Thymus (tissue), 14 donors: ENCODE measurements at places on chromosomes 7 and 10. TPM values are rescaled to one million over a fixed set of nuclear protein-coding genes. Genes with fewer than 3 reads are reported as not detected.

GRCh38 chr10:37124532-37124931 lies 866 bp upstream of the ANKRD30A start:
- no peaks in the 10 kb centered on the region for H3K4me1 ChIP-seq
- H3K36me3 ChIP-seq, result no peaks in the 10 kb centered on the region
- H3K27ac ChIP-seq, result no peak overlapping the region
- H3K4me3 ChIP-seq, result no peak overlapping the region

GRCh38 chr7:30087371-30087770 lies 47.4 kb upstream of the MTURN start:
- no peaks in the 10 kb centered on the region for H3K27me3 ChIP-seq
- no peak for DNase-seq
- H3K4me3 ChIP-seq, result no peak overlapping the region
- H3K36me3 ChIP-seq, result no peaks in the 10 kb centered on the region
- H3K27ac ChIP-seq, result no peak overlapping the region
- no peaks in the 10 kb centered on the region for H3K4me1 ChIP-seq

The GIMAP6 gene
- total RNA-seq, result 42.4 TPM

DNA sequence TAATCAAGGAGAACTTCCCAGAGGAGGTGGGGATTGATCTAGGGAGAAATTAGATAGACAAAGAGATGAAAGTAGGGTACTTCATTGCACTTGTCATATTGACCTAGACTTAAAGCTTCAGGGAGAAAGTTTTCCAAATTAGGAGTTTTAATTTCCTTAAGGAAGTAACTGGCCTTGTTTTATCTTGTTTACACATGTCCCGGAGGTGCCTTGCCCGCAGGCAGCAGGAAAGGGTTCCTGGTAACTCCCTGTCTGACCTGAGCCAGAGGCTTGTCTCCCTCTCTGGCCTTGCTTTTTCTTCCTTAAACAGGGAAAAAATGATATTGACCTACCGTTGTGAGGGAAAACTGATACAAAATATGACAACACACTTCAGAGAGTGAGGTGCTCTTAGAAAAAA lies 181.6 kb downstream of the EVX1 start:
- no peak for DNase-seq
- H3K4me1 ChIP-seq, result no peaks in the 10 kb centered on the region
- no peak overlapping the region for H3K27ac ChIP-seq

- no peaks in the 10 kb centered on the region for H3K4me1 ChIP-seq
- no peaks in the 10 kb centered on the region for H3K27me3 ChIP-seq
- H3K27ac ChIP-seq, result no peak overlapping the region
- no peak overlapping the region for H3K4me3 ChIP-seq
Observed at GRCh38 chr7:12102126-12102525, 109.0 kb upstream of the TMEM106B start.

The TMEM273 gene
- 10.2 TPM for total RNA-seq

The GPR158 gene
- under 0.01 TPM for total RNA-seq

The ACSM6 gene
- 5.1 TPM for total RNA-seq

The DLX5 gene
- 0.66 TPM for total RNA-seq

DNA sequence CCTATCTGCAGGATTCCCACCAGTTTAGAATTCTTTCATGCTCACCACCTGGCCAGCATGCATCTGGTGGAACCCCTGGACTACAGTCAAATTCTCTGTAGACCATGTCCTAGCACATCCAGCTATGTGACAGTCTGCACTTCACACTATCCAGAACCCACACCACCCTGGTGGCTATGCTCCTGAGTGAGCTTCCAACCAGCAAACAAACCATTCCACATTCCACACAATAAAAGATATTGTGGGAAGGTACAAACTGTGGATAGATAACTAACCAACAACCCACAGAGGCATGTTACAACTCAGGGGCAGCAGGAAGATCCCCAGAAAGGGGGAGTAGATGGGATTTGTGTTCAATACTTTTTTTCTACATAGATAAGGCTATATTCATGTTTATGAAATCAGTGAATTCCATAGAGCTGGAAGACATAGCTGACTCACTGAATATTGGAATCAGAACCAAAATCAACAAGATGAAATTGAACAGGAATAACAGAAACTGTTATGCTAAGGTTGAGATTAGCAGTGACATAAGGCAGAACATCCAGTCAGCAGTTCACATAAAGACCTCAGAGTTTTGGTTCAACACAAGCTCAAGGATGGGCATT lies 72.5 kb downstream of the LRRC17 start:
- no peaks in the 10 kb centered on the region for H3K4me1 ChIP-seq
- H3K36me3 ChIP-seq, result no peaks in the 10 kb centered on the region
- no peaks in the 10 kb centered on the region for H3K27me3 ChIP-seq
- H3K4me3 ChIP-seq, result no peak overlapping the region
- DNase-seq, result no peak

DNA sequence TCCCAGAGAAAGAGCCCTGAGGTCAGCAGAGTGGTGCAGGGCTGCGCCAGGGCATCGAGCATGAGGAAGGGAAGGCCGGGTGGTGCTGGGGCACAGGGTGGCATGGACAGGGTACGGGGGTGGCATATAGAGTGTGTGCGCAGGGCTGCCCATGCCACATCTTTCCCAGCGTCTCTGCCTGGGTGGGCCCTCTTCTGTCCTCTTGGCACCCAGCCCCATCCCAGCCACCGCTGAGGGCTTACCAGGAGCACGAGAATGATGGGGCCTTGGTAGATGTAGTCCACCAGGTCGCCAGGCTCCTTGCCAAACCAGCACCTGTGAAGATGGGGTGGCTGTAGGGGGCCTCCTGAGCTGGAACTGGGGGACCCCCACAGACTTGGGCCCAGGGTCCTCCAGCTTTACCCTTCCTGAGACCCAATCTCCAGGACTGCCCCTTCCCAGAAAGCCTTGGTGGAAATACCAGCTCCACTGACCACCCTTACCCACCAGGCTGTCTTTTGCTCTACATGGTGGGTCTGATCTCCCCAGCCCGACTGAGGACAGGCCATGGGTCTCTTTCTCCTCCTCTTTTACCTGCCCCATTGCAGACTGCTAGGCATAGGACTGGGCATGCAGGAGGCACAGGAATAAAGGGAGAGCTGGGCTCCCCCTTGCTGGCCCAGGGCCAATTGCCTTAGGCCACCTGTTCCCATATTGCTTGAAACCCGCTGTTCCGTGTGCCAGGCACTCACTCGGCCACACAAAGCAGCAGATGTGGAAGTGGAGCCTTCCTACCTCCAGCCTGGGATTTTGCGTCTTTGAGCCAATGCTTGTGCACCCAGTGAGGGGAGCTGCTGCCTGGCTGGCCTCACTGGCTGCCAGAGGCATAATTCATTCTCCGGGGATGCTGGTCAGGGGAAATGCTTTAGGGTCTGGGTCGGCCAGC lies 21.7 kb downstream of the CRHR2 start:
- no peak overlapping the region for H3K27ac ChIP-seq
- no peaks in the 10 kb centered on the region for H3K27me3 ChIP-seq
- no peaks in the 10 kb centered on the region for H3K4me1 ChIP-seq
- H3K36me3 ChIP-seq, result no peaks in the 10 kb centered on the region
- no peak overlapping the region for H3K4me3 ChIP-seq

GRCh38 chr7:117470777-117471176 lies 9.0 kb upstream of the CFTR start:
- no peaks in the 10 kb centered on the region for H3K4me1 ChIP-seq
- no peaks in the 10 kb centered on the region for H3K36me3 ChIP-seq
- H3K27ac ChIP-seq, result no peak overlapping the region
- no peak for DNase-seq

The HTR5A gene
- total RNA-seq, result 0.85 TPM

The LHFPL3 gene
- total RNA-seq, result 0.14 TPM

The PIK3CG gene
- 22.4 TPM for total RNA-seq

The C7orf57 gene
- total RNA-seq, result 0.05 TPM

- no peak for DNase-seq
- H3K36me3 ChIP-seq, result no peaks in the 10 kb centered on the region
- H3K27ac ChIP-seq, result no peak overlapping the region
- no peaks in the 10 kb centered on the region for H3K27me3 ChIP-seq
Observed at GRCh38 chr7:90236721-90237289, 8.2 kb upstream of the CFAP69 start.

DNA sequence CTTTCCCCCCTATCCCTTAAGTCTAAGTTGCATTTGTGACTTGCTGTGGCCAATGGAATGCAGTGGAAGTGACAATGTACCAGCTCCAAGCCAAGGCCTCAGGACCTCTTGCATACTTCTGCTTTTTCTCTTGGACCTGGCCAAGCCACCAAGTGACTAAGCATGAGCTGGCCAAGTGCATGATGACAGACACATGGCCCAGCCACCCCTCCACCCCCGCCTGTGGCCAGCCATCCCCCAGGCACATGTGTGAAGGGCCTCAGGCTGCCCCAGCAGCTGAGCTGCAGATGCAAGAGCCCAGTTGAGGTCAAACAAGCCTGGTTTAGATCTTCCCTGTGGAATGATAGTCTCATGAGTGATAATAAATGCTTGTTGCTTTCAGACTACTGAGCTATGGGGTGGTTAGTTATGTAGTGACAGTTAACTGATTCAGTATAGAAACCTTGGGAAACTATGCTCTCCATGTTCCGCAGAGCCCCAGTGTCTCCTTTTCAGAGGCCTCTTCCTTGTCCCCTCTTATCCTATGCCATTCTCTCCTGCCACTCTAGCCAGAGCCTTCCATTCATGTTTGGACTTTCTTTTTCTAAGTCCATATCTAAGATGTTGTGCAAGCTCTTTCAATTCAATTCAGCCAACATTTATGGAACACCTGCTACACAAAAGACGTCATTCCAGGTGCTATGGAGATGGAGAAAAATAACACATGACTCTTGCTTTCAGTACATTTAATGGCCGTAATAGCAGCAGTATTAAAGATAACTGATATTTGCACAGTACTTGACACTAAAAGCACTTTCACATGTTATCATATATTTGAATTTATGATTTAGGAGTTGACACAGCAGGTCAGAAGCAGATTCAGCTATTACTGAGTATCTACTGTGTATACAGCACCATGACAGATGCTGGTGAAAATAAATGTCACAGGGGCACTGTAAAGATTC lies 55.5 kb upstream of the LOXL4 start:
- no peak overlapping the region for H3K4me3 ChIP-seq
- H3K4me1 ChIP-seq, result no peaks in the 10 kb centered on the region
- DNase-seq, result no peak
- H3K27ac ChIP-seq, result no peak overlapping the region
- peaks cover 27% of the 10 kb centered on the region for H3K27me3 ChIP-seq

DNA sequence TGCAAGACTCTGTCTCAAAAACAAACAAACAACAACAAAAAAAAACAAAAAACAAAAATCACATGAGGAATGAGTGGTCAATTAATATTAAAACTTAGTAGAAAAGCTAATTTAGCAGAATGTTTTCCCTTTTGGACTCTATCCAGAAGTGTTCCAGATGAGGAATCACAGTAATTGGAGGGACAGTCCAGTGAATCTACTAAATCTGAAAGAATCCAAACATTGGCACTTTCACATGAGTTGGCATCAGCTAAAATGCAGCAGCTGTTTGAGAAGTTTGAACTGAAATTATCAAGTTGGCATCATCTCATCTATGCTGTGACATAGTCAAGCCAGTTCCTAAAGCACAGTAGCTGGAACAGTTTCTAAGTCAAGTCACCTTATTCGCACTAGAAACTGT lies 367.8 kb downstream of the PPP1R3A start:
- no peak overlapping the region for H3K4me3 ChIP-seq
- H3K27ac ChIP-seq, result no peak overlapping the region
- no peaks in the 10 kb centered on the region for H3K36me3 ChIP-seq

The UPF2 gene
- 22.7 TPM for total RNA-seq

The PAPOLB gene
- total RNA-seq, result under 0.01 TPM

The HECTD2 gene
- 3.9 TPM for total RNA-seq

GRCh38 chr7:130733931-130734814 lies at the start of gene KLF14:
Gene KLF14, minus strand, starts transcription at chr7:130734207. Its CDS starts 174 bp downstream, at chr7:130734033.
- H3K4me3 ChIP-seq, result peak within 1 kb of the TSS; percentile 43
- H3K4me1 ChIP-seq, result no peaks in the 10 kb centered on the region
- no peak for DNase-seq

GRCh38 chr10:125584954-125585353 lies 98.0 kb downstream of the TEX36 start:
- no peaks in the 10 kb centered on the region for H3K4me1 ChIP-seq
- no peak for DNase-seq
- no peak overlapping the region for H3K4me3 ChIP-seq
- H3K36me3 ChIP-seq, result no peaks in the 10 kb centered on the region

GRCh38 chr7:99422625-99423024 lies 13.9 kb downstream of the BUD31 start:
- H3K27me3 ChIP-seq, result no peaks in the 10 kb centered on the region
- DNase-seq, result no peak
- no peak overlapping the region for H3K27ac ChIP-seq
- no peaks in the 10 kb centered on the region for H3K4me1 ChIP-seq
- peaks cover 53% of the 10 kb centered on the region for H3K36me3 ChIP-seq
- no peak overlapping the region for H3K4me3 ChIP-seq

- H3K27ac ChIP-seq, result no peak overlapping the region
- no peak overlapping the region for H3K4me3 ChIP-seq
- H3K36me3 ChIP-seq, result peaks cover 13% of the 10 kb centered on the region
Observed at GRCh38 chr10:11527691-11528255, 83.7 kb downstream of the USP6NL start.

- H3K27me3 ChIP-seq, result no peaks in the 10 kb centered on the region
- H3K27ac ChIP-seq, result no peak overlapping the region
- no peak overlapping the region for H3K4me3 ChIP-seq
- no peaks in the 10 kb centered on the region for H3K36me3 ChIP-seq
- no peaks in the 10 kb centered on the region for H3K4me1 ChIP-seq
Observed at GRCh38 chr7:111841596-111842205, 279.4 kb upstream of the IMMP2L start.

GRCh38 chr10:93152136-93152535 lies 78.4 kb downstream of the CYP26A1 start:
- no peaks in the 10 kb centered on the region for H3K4me1 ChIP-seq
- H3K36me3 ChIP-seq, result no peaks in the 10 kb centered on the region
- peaks cover 2% of the 10 kb centered on the region for H3K27me3 ChIP-seq
- DNase-seq, result no peak

The NKX1-2 gene
- total RNA-seq, result 0.05 TPM

DNA sequence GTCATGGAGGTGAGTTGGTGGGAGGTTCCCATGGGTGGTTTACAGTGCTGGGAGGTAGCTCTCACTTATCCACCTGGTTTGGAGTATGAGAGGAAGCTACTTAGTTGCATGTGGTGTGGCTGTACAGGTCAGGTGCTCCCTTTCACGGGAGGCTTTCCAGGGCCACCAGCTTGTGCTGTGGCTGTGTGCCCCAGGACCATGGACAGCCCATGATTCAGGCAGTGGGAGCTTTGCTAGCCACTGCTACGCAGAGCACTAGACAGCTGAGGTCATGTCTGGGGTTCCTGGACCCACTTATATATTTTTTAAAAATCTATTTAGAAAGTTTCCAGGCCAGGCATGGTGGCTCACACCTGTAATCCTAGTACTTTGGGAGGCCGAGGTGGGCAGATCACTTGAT lies 42.5 kb upstream of the KCNMA1 start:
- no peak for DNase-seq
- H3K27me3 ChIP-seq, result no peaks in the 10 kb centered on the region
- H3K4me3 ChIP-seq, result no peak overlapping the region
- H3K36me3 ChIP-seq, result no peaks in the 10 kb centered on the region
- H3K27ac ChIP-seq, result no peak overlapping the region

- DNase-seq, result no peak
- no peak overlapping the region for H3K27ac ChIP-seq
- H3K36me3 ChIP-seq, result no peaks in the 10 kb centered on the region
- no peaks in the 10 kb centered on the region for H3K4me1 ChIP-seq
- H3K4me3 ChIP-seq, result no peak overlapping the region
Observed at GRCh38 chr10:60006062-60006461, 99.7 kb upstream of the CCDC6 start.

GRCh38 chr7:114689406-114689805 lies 232.5 kb upstream of the MDFIC start:
- no peaks in the 10 kb centered on the region for H3K4me1 ChIP-seq
- H3K36me3 ChIP-seq, result no peaks in the 10 kb centered on the region
- DNase-seq, result no peak
- H3K27me3 ChIP-seq, result no peaks in the 10 kb centered on the region

The PPP1R3C gene
- 1.2 TPM for total RNA-seq

The TMEM196 gene
- total RNA-seq, result 0.05 TPM
